ENCODE measurements at places on chromosomes 5 and 9. TPM values are rescaled to one million over a fixed set of nuclear protein-coding genes. Genes with fewer than 3 reads are reported as not detected.

DNA sequence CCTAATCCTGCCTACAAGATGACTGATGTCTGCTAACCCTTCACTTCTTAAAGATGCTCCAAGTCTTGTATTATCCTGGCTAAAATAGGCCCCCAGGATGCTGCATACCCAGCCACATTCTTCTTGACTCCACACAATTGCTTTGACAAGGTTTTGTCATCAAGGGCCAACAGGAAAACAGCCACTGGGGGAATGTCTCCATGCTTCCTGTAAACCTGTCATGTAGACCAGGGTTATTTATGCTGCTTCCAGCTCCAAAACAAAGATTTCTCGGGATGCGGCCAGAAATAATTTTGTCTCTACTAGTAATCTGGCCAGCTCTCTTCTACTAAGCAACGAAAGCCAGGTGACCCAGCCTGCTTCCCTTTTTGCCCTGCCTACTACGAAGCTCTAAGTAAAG is 53.8 kb downstream of the SHB start:
- no peak for DNase-seq

DNA sequence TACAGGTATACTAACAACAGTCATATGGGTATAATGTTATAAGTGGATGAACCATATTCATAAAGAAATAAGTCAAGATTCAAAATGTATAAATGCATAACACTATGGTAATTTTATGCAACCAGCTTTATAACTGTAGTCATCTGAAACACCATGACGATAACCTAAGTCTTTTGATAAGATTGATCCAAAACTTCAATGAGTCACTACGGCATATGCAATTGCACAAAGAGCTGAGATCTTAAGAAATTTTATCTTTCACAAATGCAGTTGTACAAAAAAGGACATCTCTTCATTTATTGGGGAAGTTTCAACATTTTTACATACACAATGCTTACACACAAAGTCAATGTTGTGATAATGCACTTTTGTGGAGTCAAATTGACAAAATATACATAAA is 20.3 kb downstream of the FAM81B start:
- DNase-seq: no peak

- DNase-seq: no peak
Observed at GRCh38 chr5:135206862-135207261, 172.8 kb upstream of the PITX1 start.

The PCDHGA2 gene
- total RNA-seq: 19.7 TPM

The HTR1A gene
- total RNA-seq: not detected
